ENCODE measurements at places on chromosomes 7 and 10. TPM values are rescaled to one million over a fixed set of nuclear protein-coding genes. Genes with fewer than 3 reads are reported as not detected.
A peak's percentile ranks its signal among the peaks of the same experiment; 100 is the strongest.

The MYH16 gene
- total RNA-seq = not detected

GRCh38 chr7:50660040-50660829 lies 95.0 kb upstream of the DDC start:
- DNase-seq = peak; percentile 82

GRCh38 chr7:122219253-122219865 lies 75.3 kb upstream of the AASS start:
- no peak for DNase-seq

The GFRA1 gene
- 57.7 TPM for total RNA-seq

The CHST3 gene
- total RNA-seq = 26.0 TPM

GRCh38 chr7:7554021-7554432 lies 12.7 kb upstream of the MIOS start:
- no peak for DNase-seq

Data from vagina (tissue), 2 donors.